ENCODE measurements at places on chromosomes 5 and 9.

- no peak for DNase-seq
These were observed 462.1 kb downstream of the TMEM38B start for GRCh38 chr9:106156465-106156864.

- no peak for DNase-seq
These were observed 37.8 kb upstream of the S1PR3 start for GRCh38 chr9:88953381-88954029.

DNA sequence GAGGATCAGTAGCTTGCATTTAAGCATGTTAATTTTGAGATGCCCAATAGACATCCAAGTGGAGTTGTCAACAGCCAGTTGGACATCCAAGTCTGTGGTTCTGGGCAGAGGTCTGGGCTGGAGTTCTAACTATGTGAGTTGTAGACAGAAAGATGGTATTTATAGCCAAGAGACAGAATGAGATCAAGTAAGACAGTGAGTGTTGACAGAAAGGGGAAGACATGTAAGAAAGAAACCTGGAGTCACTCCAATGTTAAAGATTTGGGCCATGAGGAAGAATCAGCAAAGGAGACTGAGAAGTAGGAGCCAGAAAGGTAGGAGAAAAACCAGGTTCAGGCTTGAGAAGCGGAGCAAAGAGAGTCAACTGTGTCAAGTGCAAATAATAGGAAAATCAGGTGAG, 95.5 kb upstream of the PUM3 start:
- no peak for DNase-seq

DNA sequence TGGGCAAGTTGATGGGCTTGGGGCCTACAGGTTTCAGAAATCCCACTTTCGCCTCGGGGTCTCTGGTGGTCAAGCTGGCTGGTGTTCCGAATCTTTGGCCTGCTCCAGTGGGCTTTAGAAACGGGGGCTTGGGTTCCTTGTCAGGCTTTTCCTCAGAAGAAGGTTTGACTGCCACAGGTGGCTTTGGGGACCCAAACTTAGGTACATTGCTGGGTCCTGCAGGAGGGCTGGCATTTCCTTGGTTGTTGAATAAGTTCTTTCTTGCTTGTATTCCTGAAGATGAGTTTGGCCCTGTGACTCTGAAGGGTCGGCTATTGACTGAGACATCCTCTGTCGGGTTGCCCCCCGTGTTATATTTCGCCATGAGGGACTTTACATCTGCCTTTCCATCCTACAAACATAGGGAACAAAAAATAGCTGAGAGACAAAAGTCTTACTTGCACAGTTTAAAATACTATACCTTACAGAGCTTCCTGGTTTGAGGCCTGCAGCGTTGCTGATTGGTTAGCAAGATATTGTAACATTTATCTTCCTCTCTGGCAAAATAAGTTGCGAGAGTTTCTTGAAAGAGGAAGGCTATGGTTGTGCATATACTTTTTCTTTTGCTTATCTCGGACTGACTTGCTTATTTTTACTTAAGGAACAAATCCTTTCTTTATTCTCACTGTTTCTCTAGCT, 16.6 kb downstream of the FYB1 start:
- no peak for DNase-seq

DNA sequence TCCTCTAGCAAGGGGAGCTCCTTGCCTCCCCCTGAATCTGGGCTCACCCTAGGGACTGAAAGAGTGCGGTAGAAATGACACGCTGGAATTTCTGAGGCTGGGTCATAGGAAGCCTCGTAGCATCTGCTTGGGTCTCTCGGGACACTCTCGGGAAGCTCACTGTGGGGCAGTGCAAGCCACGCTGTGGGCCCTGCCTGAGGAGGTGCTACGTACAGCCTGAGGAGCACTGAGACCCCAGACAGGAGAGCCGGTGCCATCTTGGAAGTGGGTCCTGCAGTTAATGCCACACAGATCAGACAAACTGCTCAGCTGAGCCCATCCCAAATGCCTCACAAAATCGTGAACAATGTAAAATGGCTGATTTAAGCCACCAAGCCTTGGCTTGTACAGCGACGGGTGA, 1.8 kb downstream of the MRPL36 start:
- no peak for DNase-seq

GRCh38 chr5:88662846-88663245, 220.1 kb downstream of the MEF2C start:
- DNase-seq, result no peak

DNA sequence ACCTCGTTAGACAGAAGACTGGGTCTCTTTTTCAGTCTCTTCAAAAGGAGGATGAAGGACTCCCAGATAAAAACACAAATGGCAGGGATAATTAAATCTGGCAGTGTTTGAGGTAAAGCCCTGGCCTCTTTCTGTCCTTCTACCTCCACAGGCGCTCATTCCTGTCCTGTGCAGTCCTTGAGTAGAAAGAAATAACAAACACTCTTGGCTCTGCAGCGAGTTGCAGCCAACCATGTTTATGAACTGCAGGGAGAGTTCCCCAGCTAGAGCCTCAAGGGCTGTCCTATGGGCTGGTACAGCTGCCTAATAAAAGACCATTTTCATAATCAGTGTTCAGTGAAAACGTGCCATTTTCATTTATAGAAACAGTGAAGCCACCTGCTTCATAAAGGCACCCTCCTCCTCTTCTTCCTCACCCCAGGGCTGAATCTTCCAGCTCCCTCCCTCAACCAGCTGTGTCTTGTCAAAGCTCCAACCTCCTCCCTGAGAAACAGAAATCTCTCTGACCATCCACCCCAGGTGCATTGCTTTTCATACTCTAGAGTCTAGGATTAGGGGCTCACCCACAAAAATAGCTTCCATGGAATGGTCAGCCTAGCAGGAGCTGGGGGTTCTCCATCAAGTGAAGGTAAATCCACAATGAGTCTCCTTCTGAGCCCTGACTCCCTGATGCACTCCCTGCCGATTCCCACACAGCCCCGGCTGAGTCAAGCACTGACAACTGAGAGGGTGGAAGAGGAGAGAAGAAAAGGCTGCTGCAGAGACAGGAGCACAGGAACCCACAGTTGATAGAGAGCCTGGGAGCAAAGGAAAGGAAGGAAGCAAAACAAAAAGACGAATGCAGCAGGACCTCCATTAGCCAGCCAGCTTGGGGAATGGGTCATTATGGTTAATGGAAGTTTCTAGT, 150.7 kb downstream of the CMYA5 start:
- DNase-seq, result no peak

DNA sequence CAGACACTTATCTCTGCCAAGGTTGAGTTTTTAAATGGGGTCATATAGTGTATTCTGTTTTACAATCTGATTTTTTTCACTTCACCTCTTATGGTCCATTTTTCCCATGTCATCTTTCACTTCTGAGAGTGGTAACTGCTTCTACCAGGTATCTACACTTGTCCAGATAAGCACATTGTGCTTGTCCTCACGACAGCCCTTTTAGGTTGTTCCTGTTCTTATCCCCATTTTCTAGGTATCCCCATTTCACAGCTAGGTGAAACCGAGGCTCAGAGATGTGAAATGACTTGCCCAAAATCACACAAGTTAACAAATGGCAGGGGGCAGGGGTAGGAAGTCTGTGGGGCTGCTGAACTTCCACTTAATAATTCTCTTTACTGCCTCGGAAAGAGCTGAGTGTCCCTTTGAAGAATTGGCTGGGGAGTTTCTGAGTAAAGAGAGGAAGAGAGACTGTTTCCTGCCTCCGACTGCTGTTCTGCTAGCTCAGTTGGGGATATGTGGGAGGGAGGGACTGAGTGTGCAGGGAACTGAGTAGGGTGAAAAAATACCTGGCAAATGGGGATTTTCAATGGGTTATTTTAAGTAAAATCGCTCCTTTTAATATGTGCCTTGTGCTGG, 255.4 kb downstream of the GRIA1 start:
- DNase-seq, result no peak

DNA sequence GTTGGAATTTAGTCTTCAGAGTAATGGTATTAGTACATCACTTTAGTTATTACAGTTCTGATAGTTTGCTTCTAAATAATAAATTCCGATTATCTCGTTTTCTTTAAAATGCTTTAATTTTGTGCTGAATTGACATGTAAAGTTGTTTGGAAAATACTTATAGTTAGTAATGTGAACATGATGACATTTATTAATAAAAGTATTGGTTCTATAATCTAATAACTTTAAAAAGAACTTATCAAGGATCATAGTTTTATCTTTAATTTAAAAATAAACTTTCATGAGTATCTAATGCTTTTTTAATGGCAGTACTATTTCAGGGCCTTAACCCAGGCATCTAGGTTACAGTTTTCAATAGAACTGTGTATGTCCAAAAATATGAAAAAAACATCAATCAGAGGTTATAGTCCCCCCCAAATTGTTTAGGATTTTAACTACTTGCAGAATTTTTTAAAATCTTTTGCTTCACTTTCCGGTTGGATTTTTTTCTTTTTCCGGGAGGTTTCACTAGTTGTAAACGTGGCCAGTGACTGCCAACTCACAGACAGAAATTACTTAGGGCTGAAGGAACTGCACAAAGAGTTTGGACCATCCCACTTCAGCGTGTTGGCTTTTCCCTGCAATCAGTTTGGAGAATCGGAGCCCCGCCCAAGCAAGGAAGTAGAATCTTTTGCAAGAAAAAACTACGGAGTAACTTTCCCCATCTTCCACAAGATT, 680 bp downstream of the GPX8 start:
- no peak for DNase-seq

DNA sequence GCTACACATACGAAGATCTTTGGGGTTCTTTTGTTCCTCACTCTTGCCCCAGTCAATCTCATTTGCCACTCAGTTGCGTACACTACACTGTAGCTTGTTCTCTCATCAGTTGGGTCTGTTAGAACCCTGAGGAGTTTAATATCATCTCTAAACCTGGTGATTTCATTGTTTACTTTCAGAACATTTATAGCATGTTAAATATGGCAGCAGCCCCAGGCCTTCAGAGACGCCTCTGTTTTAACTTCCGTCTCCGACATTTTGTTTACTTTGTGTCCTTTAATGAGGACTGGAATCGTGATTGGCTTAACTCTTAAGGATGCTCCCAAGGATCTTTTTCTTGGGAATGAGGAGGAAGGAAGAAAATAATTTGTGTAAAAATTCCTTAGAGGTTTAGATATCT, 510.1 kb downstream of the NR2F1-AS1 start:
- no peak for DNase-seq

GRCh38 chr5:159241946-159242552, 21.0 kb upstream of the UBLCP1 start:
- no peak for DNase-seq

GRCh38 chr5:171441246-171441791, 21.9 kb downstream of the FGF18 start:
- DNase-seq, result no peak
